ENCODE measurements at places on chromosomes 11 and 22. TPM values are rescaled to one million over a fixed set of nuclear protein-coding genes. Genes with fewer than 3 reads are reported as not detected.

Gene MMP13
- total RNA-seq = not detected

Gene OR5A1
- not detected for total RNA-seq

Gene UPK3A
- total RNA-seq = not detected

Gene FOLR2
- not detected for total RNA-seq

Gene KRTAP5-2
- not detected for total RNA-seq

Gene INS
- not detected for total RNA-seq

Gene GAB4
- total RNA-seq = not detected

Gene SLC22A9
- not detected for total RNA-seq

Gene RASGRP2
- 0.74 TPM for total RNA-seq

Gene C11orf86
- 57.8 TPM for total RNA-seq

Gene MMP8
- total RNA-seq = not detected

Gene OR8G5
- total RNA-seq = not detected

Gene LSP1
- total RNA-seq = 1.2 TPM

Gene POGLUT3
- 11.8 TPM for total RNA-seq

Gene HORMAD2
- total RNA-seq = not detected

Gene GVQW3
- total RNA-seq = 1.1 TPM
